ENCODE measurements at places on chromosomes 11 and 22.

GRCh38 chr22:33496112-33496511, 424.2 kb downstream of the LARGE1 start:
- no peak for DNase-seq

DNA sequence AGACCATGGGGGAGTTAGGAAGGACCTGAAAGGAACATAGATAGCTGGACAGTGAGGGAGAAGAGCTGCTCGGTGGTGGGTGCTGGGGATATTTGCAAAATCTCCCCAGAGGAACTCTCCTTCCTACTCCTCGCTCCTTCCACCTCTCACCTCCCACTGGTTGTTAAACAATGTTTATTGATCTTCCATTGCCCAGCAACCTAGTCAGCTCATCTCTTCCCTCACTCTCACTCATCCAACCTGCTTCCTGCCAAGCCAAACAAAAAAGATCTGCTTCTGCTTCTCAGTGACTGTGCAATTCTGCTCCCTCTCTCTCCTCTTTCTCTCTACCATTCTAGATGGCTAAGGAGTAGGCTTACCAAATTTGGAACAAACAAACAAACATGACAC, 115.0 kb downstream of the SLC1A2 start:
- peak; percentile 49 for DNase-seq

DNA sequence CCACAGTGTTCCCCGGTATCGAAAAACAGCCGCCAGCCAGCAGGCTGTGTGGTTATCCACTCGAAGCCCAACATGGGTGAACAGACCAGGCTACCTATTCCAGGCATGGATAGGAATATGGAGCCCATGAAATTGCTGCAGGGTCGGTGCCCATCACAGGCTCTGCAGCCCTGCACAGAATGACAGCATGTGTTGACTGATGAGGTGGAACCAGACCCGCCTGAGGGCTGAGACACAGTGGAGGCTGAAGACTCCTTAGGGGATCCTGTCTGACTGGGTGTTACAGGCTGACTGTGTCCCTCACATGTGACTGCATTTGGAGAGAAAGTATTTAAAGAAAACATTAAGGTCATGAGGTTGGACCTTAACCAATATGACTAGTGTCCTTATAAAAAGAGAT, 6.2 kb upstream of the YPEL1 start:
- no peak for DNase-seq

- no peak for DNase-seq
Observed at GRCh38 chr11:20161923-20162744, 1.9 kb upstream of the DBX1 start.

DNA sequence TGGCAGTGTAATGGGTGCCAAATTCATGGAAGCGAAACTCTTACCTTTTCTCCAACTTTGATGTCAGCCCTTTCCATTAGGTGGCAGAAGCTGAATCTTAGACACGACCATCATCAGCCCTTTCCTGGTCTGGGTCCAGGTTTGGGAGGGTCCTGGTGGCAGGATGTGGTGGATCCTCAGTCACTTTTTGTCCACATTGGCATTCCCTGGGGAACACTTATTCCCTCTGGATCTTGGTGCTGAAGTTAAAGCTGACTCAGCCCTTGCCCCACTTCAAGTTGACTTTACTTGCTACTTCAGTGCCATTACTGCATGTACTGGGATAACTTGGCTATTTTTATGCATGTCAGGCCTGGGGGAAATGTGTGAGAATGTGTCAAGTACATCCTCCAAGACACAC, 16.6 kb upstream of the NTM start:
- no peak for DNase-seq

DNA sequence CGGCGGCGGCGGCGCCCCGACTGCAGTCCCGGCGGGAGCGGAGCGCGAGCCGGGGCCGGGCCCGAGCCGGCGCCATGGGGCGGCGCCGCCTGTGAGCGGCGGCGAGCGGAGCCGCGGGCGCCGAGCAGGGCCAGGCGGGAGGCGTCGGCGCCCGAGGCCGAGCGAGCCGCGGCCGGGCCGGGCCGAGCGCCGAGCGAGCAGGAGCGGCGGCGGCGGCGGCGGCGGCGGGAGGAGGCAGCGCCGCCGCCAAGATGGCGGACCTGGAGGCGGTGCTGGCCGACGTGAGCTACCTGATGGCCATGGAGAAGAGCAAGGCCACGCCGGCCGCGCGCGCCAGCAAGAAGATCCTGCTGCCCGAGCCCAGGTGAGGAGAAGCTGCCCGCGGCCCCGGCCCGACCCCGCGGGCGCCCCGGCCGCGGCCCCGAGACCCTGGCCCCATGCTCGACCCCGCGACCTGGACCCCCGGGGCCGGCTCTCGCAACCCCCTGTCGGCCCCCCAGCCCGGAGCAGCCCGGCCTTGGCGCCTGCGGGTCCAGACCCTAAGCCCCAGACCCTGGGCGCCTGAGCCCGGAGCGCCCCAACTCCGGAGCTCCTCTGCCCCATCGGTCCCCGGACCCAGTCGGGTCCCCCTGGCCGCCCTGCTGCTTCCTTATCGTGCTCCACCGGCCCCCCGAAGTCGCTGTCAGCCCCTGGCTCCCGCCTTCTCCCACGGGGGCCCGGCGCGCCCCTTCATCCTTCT, at the start of gene GRK2:
TSS of gene GRK2 (plus strand) at position 25 of the 739 bp plus-strand sequence. CDS start at position 252, 227 bp downstream.
- DNase-seq: no peak

GRCh38 chr11:104968856-104969776, 742 bp upstream of the CASP4 start:
- no peak for DNase-seq

DNA sequence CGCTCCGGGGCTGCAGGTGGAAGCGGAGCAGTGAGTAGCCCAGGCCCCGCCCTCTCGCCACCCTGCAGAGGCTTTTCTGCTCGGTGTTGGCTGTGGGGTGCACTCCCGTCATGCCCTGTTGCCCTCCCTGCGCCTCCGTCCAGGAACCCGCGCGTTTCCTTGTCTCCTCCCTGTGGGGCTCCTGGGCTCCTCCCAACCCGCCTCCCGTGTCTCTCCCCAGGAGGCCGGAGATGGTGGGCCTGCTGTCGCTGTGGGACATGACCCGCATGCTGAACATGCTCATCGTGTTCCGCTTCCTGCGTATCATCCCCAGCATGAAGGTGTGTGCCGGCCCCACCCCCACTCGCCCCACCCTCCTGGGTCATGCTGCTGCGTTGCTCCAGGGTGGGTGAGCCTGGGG, 32.4 kb downstream of the TPCN2 start:
- no peak for DNase-seq

DNA sequence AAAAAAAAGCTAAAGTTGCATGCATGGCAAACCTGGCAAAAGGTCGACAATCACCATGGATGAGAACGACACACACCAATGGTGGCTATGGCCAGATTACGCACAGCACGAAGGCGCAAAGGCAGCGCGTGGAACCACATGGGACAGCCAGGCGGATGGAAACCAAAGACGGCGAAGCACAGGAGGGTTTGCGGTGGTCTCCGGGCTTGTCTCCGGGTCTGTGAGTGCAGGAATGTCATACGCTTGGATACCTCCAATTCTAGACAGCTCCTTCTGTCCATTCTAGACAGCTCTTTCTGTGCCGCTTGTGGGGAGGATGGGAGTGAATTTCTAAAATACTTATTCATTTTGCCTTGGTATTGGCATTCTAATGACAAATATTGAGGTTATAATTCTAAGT, 685.4 kb downstream of the BRD1 start:
- no peak for DNase-seq

- no peak for DNase-seq
Observed at GRCh38 chr11:70467201-70468085, 69.1 kb downstream of the CTTN start.

GRCh38 chr11:94658386-94658785, 91.2 kb downstream of the PIWIL4 start:
- no peak for DNase-seq

- DNase-seq: no peak
Observed at GRCh38 chr11:1845561-1846452, 7.0 kb downstream of the TNNI2 start.

- DNase-seq: no peak
Observed at GRCh38 chr11:62341588-62341987, 4.3 kb downstream of the ASRGL1 start.

GRCh38 chr11:72577271-72577721, 96.9 kb downstream of the PDE2A start:
- no peak for DNase-seq

DNA sequence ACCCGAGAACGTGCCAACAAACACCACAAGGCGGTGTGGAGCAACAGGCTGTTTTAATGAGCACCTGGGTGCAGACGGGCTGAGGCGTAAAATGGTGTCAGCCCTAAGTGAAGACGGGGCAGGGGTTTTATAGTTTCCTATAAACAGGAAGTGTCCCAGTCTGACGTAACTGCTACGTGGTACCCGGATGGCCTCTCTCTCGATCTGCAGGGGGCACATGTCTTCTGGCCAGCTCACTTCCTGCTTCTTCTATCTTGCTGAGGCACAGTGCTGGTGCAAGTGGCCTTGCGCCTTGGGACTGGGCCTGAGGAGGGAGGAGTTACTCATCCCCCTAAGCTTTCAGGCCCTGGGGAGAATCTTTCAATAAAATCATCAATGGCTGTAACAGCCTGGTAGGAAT, 20.9 kb downstream of the OOSP3 start:
- no peak for DNase-seq

- no peak for DNase-seq
Observed at GRCh38 chr11:96103102-96103501, 179.2 kb upstream of the MTMR2 start.

GRCh38 chr22:19987394-19988306, 29.0 kb downstream of the ARVCF start:
- no peak for DNase-seq
